Anterior cingulate cortex (tissue), 58 donors: ENCODE measurements at places on chromosomes 2 and 18.

- DNase-seq = no peak
These were observed 8.3 kb downstream of the TM4SF20 start for GRCh38 chr2:227370791-227371312.

DNA sequence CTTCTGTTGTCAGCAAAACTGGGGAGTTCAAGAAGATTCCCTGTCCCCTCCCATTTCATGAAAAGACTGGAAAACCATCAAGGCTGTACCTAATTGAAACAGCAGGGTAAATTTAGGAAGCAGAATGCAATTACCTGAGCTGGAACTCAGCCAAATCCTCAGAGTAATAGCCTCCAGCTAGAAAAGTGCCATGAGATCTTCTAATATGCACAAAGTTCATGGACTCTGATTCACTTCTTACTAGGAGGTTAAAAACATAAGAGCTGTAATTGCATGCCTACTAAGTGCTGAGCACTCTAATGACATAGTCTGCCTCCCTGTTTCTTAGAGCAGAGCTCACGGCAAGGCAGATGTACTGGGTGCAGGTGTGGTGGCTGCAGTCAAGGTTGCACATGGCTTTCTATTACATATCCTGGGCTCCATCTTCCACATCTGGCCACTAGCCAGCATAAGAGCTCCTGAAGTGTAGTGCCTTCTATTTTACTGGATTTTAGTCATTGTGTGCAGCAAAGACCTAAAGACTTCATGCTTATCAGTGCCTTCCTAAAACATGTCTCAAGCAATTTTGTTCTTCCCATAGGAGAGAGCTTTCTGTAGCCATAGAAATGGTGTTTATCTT is 341.7 kb downstream of the PTPRM start:
- DNase-seq = no peak

GRCh38 chr2:109066501-109066900 is 62.5 kb upstream of the SH3RF3 start:
- DNase-seq = no peak

- no peak for DNase-seq
These were observed 211.7 kb upstream of the LRATD1 start for GRCh38 chr2:14420851-14421250.

GRCh38 chr18:63207835-63208234 is 111.7 kb downstream of the BCL2 start:
- DNase-seq = no peak

DNA sequence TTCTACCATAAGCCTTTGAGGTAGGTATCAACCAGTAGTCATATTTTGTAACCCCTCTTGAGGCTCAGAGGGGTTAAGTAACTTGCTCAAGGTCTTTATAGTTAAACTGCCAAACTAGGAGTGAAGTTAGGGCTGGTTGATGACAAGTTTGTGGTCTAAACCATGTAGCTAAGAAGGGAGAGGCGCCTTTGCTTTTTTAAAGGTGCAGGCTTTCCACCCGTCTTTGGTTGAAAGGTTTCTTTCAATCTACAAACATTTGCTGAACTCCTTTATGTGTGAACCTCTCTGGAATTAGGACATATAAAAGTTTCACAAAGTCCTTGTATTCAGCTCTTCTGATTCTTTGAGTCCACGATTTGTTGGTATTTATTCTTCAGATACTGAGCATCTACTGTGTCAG is 2.4 kb upstream of the MTA3 start:
- no peak for DNase-seq

GRCh38 chr18:73966954-73967353 is 180.7 kb downstream of the FBXO15 start:
- no peak for DNase-seq

- DNase-seq = no peak
These were observed 228.3 kb downstream of the MYCN start for GRCh38 chr2:16168506-16169264.
